ENCODE measurements at places on chromosomes 12 and 14.

GRCh38 chr12:48000878-48001504 is 3.3 kb downstream of the COL2A1 start:
- no peak for DNase-seq

GRCh38 chr14:101402936-101403660 is 158.2 kb upstream of the DIO3 start:
- DNase-seq, result no peak

DNA sequence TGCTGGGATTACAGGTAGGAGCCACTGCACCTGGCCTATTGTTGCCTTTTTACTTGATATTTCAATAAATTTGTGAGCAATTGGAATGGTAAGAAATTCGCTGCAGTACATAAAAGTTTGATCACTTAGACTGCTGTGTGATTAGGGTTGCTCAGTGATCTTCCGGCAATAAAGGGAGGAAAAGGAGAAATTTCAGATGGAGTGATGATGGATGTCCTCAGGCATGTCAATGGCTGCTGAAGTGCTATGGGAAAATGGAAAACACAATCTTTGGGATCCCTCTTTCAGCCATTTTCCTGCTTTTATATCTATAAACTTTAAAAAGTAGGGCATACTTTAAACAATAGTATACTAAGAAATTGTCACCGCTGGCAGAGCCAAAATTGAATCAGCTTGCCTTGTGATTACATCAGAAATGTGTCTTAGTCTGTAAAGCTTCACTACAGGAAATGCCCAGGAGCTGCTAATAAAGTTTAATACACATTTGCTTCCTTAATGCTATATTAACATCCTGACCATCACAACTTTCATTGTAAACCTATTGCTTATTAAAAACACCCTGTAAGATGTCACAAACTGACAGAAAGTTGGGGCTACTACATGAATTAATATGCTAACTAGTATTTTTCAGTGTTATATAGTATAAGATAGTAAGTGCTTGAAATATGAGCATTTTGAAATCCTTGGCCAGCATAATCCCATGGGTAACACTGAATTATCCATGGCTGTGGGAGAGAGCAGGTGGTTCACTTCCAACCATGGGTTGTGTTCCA is 13.7 kb upstream of the FBXL14 start:
- no peak for DNase-seq

DNA sequence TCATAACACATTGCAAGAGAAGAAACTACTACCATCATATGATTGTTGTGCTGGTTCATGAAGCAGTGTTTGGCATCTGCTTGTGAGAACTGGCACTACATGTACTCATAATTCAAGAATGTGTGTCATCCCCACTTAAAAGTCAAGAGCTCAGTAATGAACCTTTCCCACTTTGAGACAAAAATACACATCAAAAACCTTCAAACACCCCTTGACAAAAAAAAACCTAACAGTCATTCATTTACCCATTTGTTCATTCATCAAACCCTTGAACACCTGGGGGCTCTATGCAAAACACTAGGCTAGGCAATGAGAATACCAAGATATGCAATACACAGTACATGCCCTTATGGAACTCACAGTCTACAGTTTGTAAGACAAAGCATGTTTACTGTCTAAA is 40.0 kb downstream of the KIF21A start:
- no peak for DNase-seq

DNA sequence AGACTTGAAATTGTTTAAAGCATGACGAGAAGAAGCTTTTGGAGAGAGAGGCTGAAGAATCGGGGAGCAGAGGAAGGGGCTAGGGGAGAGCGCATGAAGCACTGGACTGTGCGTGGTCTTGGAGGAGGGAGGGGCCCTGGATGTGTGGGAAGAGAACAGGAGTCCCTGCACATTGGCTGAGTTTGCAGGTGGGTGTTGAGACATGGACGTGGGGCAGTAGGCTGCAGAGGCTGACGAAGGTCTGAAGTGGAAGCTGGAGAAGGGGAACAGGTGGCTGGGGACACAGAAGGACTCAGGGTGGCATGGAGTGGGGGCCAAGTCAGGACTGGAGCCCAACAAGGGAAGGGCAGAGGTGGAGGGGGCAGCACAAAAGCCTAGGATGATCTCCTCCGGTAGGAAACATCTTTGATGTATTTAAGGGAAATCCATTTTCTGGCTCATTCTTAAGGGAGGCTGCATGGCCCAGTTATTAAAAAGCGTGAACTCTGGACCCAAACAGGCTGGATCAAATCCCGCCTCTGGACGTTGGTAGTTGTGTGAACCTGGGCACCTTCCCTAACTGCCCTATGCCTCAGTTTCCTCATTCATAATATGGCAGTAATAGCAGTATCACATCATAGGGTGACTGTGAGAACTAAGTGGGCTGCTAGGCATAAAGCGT is 29.0 kb downstream of the ADGRD1 start:
- no peak for DNase-seq

DNA sequence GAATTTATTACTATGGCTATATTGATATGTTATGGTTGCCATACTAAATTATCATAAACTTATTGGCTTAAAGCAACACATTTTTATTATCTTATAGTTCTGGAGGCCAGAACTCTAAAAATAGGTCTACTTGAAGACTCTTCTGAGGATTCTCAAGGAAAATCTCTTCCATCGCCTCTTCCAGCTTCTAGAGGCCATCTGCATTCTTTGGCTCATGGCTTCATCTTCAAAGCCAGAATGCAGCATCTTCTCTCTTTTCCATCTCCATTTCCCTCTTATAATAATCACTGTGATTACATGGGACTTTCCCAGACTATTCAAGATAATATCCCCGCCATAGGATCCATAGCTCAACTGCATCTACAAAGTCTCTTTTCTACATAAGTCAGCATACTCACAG is 385.4 kb downstream of the RMST start:
- DNase-seq, result no peak

DNA sequence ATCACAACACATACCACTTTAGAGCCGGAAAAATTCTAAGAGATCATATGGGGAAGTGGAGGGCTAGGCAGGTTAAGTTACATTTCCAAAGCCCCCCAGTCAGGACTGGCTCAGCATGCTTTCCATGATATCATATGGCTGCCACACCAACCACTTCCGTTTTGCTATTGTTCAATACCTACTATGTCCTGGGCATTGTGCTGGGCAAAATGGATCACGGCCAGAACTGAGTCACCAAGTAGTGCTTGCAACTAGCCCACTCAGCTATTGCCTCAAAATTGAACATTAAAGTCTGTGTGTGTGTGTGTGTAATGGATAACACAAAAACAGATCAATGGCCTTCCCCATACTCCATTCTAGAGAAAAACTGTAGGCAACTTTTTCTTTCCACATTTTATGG is 22.7 kb downstream of the WIF1 start:
- no peak for DNase-seq

DNA sequence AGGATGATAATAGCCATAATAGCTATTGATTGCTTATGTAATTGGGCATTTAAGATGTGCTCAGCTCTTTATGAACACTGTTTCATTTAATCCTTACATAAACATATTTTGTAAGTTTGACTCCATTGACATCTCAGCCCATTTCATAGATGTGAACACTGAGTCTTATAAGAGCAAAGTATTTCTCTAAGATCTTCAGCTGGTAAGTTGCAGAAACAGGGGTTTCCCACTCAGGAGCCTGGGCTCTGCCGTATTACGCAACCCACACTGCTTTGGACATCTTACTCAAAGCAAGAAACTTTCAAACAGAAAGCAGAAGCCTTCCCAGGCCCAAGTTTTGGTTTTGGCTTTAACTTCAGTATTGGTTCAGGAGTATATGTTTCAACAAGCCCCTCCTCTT is 705.1 kb downstream of the MED13L start:
- no peak for DNase-seq

DNA sequence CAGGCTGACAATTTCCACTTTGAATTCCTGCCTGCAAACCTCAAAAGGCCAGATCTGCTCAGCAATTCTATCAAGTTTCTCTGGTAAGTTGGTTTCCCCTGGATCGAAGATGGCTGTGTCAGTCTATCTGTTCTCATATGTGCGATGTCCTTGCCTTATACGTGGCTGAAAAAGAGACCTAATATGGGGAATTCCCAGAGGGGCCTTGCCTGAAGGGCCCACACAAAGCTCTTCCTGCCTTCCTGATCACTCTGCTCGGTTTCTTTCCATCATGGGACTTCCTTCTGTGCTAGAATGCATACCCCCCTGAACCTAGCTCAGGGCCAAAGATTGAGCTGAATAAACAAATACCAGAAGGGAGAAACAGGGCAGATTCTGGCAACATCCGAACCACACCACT is 13.2 kb downstream of the TCL1B start:
- DNase-seq, result no peak

DNA sequence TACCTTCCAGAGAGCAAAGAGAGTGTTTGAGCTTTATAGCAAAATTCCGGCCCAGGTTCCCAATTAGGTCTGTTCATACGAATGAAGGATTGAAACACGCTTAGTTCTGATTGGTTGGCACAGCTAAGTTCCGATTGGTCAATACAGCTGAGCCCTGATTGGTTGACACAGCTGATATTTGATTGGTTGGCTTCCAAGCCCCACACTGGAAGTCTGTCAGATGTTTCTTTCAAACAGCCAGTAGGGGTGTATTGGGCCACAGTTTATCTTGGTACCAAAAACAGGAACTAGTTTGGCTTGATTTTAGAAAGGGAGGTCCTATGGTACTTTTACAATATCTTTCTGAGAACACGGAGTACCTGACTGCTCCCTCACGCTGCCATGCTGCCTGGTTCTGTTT is 93.4 kb downstream of the CAND1 start:
- no peak for DNase-seq

DNA sequence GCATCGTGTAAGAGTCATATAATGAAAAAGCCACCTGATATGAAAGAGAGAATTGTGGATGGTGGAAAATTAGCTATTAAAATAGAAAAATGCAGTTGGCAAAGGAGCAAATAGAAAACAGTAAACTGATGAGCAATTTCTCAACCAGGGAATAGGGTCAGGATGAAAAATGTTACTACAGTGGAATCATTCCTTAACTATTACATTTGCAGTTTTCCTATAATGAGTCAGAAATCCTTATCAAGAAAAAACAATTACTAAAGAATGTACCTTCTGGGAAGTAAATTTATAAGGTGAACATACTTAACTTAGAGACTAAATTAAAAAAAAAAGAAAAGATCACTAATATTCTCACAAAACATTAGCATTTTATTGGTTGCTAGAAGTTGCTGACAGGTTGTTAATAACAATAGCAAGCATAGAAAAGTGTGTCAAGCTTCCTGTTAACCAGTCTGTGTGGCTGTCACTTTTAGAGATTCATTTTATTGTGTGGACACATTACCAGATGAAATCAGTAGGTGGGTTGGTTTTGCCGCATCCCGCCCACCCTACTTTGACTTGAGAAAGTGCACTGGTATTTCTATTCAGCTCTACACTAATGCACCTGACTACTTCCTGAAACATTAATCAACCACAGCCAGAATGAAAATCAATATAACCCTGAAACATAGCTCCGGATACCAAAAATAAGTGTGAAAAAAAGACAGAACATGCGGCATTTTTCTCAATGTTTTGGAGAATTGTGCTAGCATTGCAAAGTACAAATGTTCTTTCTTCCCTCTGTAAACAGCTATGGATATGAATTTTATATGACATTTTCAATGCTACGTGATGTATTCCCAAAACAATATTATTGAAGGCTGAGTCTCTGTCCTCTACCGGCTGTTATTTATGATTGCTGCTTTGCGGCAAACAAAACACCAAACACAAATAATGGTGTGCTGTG is 576.7 kb downstream of the SLC16A7 start:
- DNase-seq, result no peak

GRCh38 chr12:122544537-122544936 is 17.5 kb downstream of the KNTC1 start:
- no peak for DNase-seq

DNA sequence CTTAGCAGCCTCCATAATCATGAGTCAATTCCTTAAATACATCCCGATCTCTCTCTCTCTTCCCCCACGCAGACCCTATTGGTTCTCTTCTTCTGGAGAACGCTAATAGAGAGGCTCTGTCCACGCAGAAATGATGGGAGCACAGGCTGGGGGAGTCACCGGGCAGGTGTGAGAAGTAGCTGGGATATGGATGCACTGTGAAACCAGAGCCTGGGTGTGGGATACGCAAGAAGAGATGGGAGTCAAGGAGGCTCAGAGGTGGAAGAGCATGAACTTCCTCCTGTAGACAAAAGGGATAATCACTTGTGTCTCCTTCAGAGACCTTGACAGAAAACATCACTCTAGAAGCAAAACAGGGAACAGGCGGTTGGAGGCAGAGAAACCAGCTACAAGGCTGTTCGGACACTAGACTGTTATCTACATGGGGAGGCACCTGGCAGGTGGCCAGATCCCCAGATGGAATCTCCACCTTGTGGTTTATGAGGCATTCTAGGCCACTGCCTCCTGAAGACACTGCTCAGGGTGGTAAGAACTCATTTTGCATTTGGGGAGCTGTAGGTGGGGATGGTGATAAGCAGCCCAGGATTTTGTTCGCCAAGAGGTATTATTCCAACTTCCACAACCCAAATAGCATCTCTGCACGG is 7.2 kb upstream of the SELPLG start:
- no peak for DNase-seq

Data from stimulated activated CD4-positive, alpha-beta T cell treated with anti-CD3 and anti-CD28 coated beads, Interleukin-15, amount 100 ng/mL, for 1 hour (primary cell).